ENCODE measurements at places on chromosomes 4 and X.
A peak's percentile ranks its signal among the peaks of the same experiment; 100 is the strongest.

DNA sequence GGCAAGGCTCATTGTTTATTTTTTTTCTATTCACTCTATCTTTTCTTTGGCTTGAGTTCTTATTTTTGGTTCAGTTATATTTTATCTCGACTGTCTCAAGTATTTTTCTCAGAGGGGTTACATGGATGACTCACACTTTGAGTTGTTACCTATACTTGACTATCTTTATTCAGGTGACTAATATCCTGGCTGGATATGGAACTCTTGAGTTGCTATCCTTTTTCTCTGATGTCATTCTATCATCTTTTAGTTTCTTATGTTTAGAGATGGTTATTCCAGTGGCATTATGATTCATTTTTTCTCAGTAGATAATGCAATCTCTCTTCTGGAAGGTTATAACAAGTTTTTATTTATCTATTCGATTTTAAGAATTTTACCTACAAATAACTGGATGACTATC lies 117.9 kb downstream of the COX18 start:
- no peak overlapping the region for H3K4me3 ChIP-seq
- H3K27me3 ChIP-seq = no peaks in the 10 kb centered on the region
- no peak for DNase-seq
- no peaks in the 10 kb centered on the region for H3K4me1 ChIP-seq
- H3K36me3 ChIP-seq = no peaks in the 10 kb centered on the region
- no peak overlapping the region for H3K27ac ChIP-seq

- H3K36me3 ChIP-seq = no peaks in the 10 kb centered on the region
- peak; percentile 31 for DNase-seq
- peak overlapping the region; percentile 20 for H3K4me3 ChIP-seq
- H3K27me3 ChIP-seq = peaks cover 27% of the 10 kb centered on the region
These were observed 98.2 kb upstream of the PRKX start for GRCh38 chrX:3811331-3812311.

DNA sequence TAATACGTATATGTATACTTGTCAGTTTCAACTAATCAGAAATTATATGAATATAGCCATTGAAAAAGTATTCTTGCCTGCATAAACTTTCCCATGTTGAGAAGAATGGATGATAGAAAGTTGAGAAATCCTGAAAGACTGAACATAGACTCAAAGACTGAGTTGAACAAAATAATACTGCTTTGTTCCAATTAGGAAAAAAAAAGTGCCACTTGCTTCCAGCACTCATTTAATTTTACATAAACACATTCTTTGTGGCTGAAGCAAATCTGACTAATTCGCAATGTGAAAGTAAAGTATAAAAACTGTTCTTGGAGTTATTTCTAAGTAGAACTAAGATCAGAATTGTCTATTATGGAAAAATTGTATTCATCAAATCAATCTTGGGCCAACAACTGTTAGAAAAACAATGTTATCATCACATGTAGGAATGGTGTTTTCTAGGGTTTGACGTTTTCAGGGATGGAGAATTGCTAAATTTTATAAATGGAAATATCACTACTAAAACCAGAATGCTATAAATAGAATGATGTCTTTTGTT lies 2334.6 kb downstream of the PCDH7 start:
- H3K27ac ChIP-seq = no peak overlapping the region
- H3K27me3 ChIP-seq = no peaks in the 10 kb centered on the region
- no peak for DNase-seq
- no peak overlapping the region for H3K4me3 ChIP-seq
- H3K4me1 ChIP-seq = no peaks in the 10 kb centered on the region

- no peak for DNase-seq
- no peaks in the 10 kb centered on the region for H3K36me3 ChIP-seq
- no peak overlapping the region for H3K27ac ChIP-seq
- H3K4me3 ChIP-seq = no peak overlapping the region
- H3K27me3 ChIP-seq = no peaks in the 10 kb centered on the region
These were observed 217.4 kb upstream of the GIMD1 start for GRCh38 chr4:106585915-106586349.

DNA sequence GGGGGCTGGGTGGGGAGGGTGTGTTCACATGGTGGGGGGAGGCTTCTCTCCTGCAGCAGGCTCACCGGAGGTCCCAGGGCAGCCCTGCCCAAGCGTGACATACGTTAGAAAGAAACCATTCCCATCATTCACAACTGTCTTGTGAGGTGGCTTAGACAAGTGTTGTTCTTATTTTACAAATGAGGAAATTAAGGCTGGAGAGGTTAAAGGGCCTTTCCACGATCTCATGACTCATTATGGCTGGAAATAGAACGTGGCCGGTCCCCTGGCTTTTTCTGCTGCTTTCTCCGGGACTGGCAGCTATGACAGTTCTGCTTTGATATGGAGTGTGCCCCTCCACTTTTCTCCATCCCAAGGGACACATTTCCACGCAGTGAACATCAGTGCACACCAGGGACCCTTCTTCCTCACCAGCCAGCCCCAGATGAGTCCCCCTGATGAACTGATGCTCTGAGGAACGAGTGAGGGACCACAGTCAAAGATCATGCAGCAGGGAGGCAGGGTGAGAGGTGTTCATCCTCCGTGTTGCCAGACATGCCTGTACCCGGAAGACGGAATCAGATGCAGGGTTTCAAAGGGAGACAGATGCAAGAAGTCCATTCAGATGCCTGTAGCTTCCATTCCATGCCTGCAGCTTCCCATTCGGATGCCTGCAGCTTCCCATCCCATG lies 64.0 kb upstream of the ACSL1 start:
- H3K27ac ChIP-seq = no peak overlapping the region
- DNase-seq = no peak
- peaks cover 10% of the 10 kb centered on the region for H3K27me3 ChIP-seq
- H3K4me1 ChIP-seq = peaks cover 10% of the 10 kb centered on the region
- H3K36me3 ChIP-seq = no peaks in the 10 kb centered on the region
- H3K4me3 ChIP-seq = no peak overlapping the region

DNA sequence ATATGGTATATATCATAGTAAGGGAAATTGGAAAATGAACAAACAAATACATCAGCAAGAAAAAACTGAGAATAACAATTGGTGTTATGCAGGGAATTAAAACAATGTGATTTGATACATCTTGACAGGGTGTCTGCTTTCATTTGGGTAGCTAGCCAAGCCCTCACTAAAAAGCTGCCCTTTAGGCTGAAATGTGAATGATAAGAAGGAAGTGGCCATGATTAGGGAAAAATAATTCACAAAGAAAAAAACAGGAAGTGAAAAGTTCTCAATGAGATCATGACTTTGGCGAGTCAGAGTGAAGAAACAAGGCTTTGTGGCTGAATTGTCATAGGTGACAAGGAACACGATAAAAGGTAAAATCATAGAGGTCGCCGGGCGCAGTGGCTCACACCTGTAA lies 675.8 kb upstream of the SLIT2 start:
- H3K4me3 ChIP-seq = no peak overlapping the region
- H3K27ac ChIP-seq = no peak overlapping the region
- H3K27me3 ChIP-seq = no peaks in the 10 kb centered on the region
- no peaks in the 10 kb centered on the region for H3K36me3 ChIP-seq
- H3K4me1 ChIP-seq = no peaks in the 10 kb centered on the region
- no peak for DNase-seq

DNA sequence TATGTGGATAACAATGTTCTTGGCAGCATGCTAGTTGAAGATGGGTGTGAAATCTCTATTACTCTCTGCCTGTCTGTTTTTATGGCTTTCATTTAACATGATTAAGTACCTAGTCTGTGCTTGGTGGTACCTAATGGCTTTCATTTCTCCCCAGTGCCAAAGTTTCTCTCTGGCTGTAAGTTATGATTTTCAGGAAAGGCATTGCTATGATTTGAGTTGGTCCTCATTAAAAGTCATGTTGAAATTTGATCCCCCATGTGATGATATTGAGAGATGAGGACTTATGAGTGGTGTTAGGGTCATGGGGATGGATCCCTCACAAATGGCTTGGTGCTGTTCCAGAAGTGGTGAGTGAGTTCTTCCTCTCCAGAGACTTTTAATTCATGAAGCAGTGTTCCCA lies 162.4 kb upstream of the IL15 start:
- H3K4me1 ChIP-seq = no peaks in the 10 kb centered on the region
- DNase-seq = no peak
- H3K4me3 ChIP-seq = no peak overlapping the region
- H3K27ac ChIP-seq = no peak overlapping the region

DNA sequence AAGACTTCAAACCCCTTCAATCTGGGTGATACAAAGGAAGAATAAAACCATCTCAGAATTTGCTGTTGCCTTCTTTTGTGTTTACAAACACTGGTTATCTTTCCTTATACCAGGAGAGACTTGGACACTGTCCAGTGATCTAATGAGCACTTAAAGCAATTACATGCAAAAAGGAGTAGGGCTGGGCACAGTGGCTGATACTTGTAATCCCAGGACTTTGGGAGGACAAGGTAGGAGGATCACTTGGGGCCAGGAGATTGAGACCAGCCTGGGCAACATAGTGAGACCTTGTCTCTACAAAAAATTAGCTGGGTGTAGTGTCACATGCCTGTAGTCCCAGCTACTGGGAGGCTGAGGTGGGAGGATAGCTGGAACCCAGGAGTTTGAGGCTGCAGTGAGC lies 95.7 kb upstream of the DRD5 start:
- no peaks in the 10 kb centered on the region for H3K36me3 ChIP-seq
- H3K4me1 ChIP-seq = peaks cover 2% of the 10 kb centered on the region
- peaks cover 3% of the 10 kb centered on the region for H3K27me3 ChIP-seq
- no peak for DNase-seq
- no peak overlapping the region for H3K4me3 ChIP-seq

DNA sequence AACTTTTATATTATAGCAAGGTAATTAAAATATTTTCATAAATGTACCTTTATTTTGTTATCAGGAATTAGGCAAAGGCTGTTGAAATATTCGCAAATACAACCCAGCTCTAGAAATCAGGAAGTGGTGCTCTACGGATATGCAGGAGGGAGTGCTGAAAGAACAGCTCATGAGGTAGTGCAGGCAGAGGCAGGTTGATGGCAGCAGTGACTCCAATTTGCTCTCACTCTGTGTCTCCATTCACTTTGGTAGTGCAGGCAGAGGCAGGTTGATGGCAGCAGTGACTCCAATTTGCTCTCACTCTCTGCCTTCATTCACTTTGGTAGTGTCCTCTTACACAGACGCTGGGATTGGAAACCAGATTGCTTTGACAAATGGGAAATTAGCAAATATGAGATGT lies 277.9 kb downstream of the TRIML1 start:
- no peaks in the 10 kb centered on the region for H3K4me1 ChIP-seq
- H3K4me3 ChIP-seq = no peak overlapping the region
- no peaks in the 10 kb centered on the region for H3K36me3 ChIP-seq
- H3K27me3 ChIP-seq = no peaks in the 10 kb centered on the region
- no peak for DNase-seq

GRCh38 chr4:36388710-36389109 lies 107.3 kb downstream of the DTHD1 start:
- H3K27me3 ChIP-seq = peaks cover 12% of the 10 kb centered on the region
- H3K36me3 ChIP-seq = peaks cover 2% of the 10 kb centered on the region
- H3K27ac ChIP-seq = no peak overlapping the region
- no peak for DNase-seq
- H3K4me3 ChIP-seq = no peak overlapping the region

Data from activated T-helper 1 cell treated with anti-CD3 and anti-CD28 coated beads, Interleukin-12 subunit alpha, Interleukin-12 subunit beta, Interleukin-2, Interleukin-4 antibody, amounts not matched to agents 30 ng/mL and 10 ng/mL and 1 ng/mL, durations not matched to agents 14 hours and 24 hours and 36 hours (primary cell).